ENCODE measurements at places on chromosomes 11 and 22.

DNA sequence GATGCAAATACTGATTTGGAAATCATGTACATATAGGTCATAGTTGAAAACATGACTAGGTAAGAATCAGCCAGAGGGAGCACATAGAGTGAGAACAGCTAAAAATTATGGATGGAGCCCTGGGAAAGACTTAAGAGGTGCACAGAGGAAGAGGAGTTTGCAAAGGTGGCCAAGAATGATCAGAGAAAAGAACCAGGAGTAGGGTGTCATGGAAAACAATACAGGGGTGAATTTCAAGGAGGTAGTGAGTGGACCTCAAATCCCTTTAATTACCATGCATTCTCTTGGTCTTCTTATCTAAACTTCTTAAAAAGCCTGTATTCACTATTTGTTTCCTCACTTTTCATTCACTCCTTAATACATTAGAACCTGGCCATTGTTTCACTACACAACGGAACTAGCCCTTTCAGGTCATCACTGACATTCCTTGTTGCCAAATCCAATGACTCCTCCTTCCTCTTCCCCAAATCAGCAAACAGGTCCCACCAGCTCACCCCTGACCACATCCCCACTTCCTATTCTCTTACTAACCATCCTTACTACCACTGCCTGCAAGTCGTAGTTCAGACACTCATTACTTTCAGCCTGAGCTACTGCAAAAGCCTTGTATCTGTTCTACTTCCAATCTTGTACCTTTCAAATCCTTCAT lies 22.6 kb downstream of the BUD13 start:
- no peak overlapping the region for H3K4me3 ChIP-seq
- H3K27me3 ChIP-seq, result no peaks in the 10 kb centered on the region
- no peaks in the 10 kb centered on the region for H3K36me3 ChIP-seq
- no peaks in the 10 kb centered on the region for H3K4me1 ChIP-seq

DNA sequence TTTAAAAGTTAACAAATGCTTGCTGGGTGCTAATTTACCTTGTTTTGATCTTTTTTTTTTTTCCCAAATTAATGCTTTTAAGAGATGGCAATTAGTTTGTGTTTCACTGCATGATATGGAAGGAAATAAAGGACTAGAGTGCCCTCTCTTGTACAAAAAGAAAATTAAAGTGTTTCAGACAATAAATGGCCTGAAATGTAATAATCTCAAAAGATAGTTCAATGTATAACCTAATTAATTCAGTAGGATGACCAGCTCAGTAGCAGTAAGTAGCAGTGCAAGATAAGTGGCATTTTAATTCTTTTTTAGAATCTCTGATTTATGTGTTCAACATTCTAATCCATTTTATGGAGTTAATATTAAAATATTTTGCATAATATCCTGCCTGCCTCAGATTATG lies 39.9 kb upstream of the MYO18B start:
- H3K27me3 ChIP-seq, result no peaks in the 10 kb centered on the region
- no peak overlapping the region for H3K27ac ChIP-seq
- no peak for DNase-seq
- no peak overlapping the region for H3K4me3 ChIP-seq
- no peaks in the 10 kb centered on the region for H3K36me3 ChIP-seq

GRCh38 chr11:113908098-113908497 lies 3.5 kb downstream of the HTR3B start:
- peaks cover 25% of the 10 kb centered on the region for H3K27me3 ChIP-seq
- no peak for DNase-seq
- no peaks in the 10 kb centered on the region for H3K36me3 ChIP-seq
- H3K4me3 ChIP-seq, result no peak overlapping the region

DNA sequence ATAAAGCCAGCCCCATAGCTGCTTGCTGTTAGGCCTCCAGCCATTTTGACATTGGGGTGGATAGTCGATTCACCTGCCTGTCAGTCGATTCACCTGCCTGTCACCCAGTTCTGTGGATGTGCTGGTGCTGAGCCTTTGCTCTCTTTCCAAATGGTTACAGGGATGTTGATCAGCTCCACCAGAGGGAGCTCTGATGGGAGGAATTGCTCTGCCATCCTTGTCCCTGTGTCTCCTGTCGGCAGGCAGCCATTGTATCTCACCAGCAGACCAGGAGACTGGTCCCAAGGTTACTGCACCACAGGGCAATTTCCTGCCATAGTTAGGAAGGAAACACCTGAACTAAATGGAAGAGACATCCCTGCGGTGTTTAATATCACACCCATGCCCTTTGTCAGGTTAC lies 6.1 kb downstream of the MPEG1 start:
- H3K4me3 ChIP-seq, result no peak overlapping the region
- H3K36me3 ChIP-seq, result peaks cover 31% of the 10 kb centered on the region
- peak overlapping the region; percentile 58 for H3K27ac ChIP-seq
- DNase-seq, result peak; percentile 50
- peaks cover 6% of the 10 kb centered on the region for H3K4me1 ChIP-seq

DNA sequence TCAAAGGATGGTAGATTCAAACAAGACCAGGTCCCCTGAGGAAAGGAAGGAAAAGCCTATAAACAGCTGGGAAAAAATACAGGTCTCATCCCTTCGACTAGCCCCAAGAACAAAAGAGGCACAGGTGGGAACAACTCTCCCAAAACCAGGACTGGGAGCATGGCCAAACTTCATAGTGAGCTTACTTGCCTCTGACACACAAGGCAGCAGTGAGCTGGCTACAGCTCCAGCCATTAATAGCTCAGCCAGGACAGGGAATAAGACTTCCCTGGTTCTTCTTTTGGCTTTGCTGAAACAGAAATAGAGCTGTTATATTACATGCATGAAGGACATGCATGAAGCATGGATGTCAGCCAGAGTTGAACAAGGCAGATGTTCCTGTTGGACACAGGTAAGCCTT lies at the start of gene OR10A2:
Gene OR10A2, plus strand, starts transcription at position 97 of the 400 bp plus-strand sequence. CDS start 6,698 bp downstream, outside the sequence.
- no peaks in the 10 kb centered on the region for H3K4me1 ChIP-seq
- DNase-seq, result no peak
- no peak within 1 kb of the TSS for H3K27ac ChIP-seq
- H3K27me3 ChIP-seq, result no peaks in the 10 kb centered on the region

DNA sequence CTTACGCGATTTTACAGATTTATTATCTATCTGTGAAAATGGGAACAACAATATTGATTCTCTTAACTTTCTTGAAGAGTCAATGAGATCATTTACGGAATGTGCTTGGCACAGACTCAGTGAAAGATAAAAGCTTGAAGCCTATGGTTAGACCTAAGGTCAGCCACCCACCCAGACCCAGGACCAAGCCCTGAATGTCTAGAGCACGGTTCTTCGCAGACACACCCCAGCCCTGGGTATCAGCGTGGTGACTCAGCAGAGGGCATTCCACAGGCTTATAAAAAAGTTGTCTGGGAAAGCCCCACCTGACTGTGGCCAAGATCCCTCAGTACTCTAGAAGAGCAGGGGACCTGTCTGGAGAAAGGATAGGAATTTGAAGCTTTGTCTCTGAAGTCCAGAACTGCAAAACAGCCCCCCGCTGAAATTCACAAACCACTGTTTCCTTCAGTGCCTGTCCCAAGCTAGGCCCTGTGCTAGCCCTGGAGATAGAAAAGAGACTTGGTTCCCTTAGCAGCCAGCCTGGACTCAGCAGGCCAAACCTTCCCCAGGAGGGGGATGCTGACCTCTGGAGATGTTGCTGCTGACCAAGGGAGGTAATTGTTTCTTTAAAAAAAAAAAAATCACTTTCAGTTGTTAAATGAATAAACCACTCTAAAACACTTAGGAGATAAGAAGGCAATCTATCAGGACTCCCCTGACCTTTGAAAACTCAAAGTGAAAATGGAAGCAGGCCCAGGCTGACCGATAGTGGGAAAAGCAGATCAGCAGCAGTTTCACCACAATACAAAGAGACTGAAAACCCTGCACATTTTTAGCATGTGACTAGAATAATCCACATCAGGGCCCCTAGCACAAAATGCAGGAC lies 114.0 kb downstream of the ABTB2 start:
- peak; percentile 81 for DNase-seq
- H3K27ac ChIP-seq, result peak overlapping the region; percentile 36
- peaks cover 38% of the 10 kb centered on the region for H3K4me1 ChIP-seq
- H3K27me3 ChIP-seq, result no peaks in the 10 kb centered on the region

DNA sequence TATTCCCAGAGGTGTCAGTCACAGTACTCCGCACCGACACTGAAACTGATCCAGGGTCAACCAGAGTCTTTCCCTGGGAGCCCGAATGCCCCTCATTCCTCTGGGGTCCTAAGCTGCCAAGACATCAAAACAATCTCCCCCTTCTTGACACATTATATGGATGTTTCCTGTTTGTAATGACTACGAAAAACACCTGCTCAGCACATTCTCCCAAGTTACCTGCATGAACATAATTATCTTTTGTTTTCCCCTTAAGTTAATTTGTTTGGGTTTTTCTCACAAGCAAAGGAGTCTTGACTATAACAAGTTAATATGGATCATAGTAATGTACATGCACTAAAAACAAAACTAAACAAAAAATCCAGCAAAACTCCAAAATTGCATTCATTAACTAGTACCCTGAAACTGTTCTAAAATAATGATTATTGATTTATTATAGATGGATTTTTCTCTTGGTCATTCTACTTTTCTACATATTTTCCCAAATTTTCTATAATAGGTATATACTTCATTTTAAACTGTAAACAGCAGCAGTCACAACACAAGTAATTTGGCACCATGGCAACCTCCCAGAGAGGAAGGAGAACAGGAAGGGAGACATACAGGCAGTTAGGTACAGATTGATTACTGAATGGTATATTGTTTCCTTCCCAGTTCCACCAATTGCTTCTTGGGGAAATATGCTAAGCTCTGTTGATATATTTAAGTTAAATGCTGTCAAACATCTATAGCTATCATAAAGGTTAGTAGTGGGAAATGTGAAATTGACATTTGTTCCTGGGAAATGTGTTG lies 631.5 kb downstream of the METTL15 start:
- peaks cover 8% of the 10 kb centered on the region for H3K36me3 ChIP-seq
- no peak for DNase-seq
- H3K27me3 ChIP-seq, result no peaks in the 10 kb centered on the region

DNA sequence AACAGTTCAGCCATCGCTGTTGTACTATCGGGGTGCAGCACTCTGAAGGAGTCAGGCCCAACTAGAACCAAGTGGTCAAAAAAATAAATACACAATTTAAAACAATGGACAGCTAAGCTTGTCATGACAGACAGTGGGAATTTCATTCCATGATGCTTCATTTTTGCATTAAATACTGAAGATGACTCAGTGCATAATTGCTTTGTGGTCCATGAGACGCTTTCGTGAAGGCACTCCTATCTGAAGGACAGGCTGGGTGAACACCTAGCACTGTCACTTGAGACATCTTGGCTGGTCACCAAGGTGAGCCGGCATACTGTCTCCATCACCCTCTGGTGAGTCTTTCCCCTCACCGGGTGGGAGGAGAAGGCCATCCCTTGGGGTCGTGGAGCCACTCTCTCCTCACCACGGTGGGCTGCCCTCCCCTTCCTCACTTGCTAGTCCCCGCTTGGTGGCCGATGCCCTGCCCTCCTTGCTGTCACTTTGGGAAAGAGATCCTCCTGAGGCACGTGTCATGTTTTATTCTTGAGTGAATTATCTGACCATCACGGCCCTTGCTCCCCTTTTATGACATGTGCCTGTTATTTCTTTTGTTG lies 4.9 kb upstream of the TESMIN start:
- H3K4me3 ChIP-seq, result no peak overlapping the region
- H3K4me1 ChIP-seq, result no peaks in the 10 kb centered on the region
- H3K27me3 ChIP-seq, result no peaks in the 10 kb centered on the region
- DNase-seq, result no peak

GRCh38 chr11:66891851-66892660 lies 35.2 kb downstream of the LRFN4 start:
- peak; percentile 80 for DNase-seq
- no peaks in the 10 kb centered on the region for H3K36me3 ChIP-seq
- no peak overlapping the region for H3K4me3 ChIP-seq
- H3K27me3 ChIP-seq, result no peaks in the 10 kb centered on the region
- peaks cover 18% of the 10 kb centered on the region for H3K4me1 ChIP-seq

DNA sequence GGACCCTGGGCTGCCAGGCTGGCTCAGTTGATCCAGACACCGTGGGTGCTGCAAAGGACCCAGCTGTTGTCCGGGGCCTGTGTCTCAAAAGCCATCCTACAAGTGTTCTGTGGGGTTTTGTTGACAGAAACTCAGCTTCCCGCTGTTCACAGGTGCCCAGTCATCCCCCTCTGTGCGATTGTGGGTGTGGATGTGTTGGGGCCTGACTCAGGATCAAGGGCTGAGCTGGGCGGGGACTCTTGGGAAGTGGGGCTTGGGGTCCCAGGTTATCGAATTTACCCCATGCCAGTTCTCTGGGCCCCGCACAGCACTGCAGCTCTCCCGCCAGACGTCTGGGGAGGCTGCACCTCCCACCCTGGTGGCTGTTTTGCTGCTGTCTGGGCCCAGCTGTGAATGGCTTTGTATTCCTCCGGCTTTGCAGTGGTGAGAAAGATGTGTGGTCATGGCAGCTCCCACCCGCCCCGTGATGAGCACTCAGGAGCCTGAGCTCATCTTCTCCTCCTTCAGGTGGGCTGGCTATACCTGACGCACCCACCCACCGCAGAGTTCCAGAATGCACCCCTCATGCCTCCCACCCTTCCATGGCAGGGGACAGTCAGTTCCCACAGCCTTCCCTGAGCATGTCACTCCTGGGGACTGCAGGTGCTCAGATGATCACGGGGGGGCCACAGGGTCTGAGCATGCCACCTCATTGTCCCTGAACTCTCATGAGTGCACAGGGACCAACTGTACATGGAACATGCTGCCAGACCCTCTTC lies 3.6 kb upstream of the AP2A2 start:
- H3K36me3 ChIP-seq, result peaks cover 13% of the 10 kb centered on the region
- H3K27ac ChIP-seq, result no peak overlapping the region
- no peaks in the 10 kb centered on the region for H3K27me3 ChIP-seq
- no peaks in the 10 kb centered on the region for H3K4me1 ChIP-seq
- no peak for DNase-seq
- no peak overlapping the region for H3K4me3 ChIP-seq

DNA sequence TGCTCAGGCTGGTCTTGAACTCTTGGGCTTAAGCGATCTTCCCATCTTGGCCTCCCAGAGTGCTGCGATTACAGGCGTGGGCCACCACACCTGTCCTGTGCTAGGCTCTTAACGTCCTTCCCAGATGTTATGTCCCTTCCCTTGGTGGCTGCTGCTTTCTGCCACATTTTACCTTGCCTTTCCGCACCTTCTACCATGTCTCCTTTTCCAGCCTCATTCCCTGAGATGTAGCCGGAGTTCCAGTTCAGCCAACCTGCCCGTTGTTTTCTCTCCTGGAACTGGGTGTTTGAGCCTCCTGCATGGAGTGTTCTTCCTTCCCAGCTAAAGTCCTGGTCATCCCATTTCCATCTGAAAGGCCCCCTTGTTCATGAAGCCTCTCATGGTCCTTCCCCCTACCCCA lies 95.3 kb downstream of the PTPRJ start:
- H3K27me3 ChIP-seq, result no peaks in the 10 kb centered on the region
- H3K4me1 ChIP-seq, result no peaks in the 10 kb centered on the region
- DNase-seq, result no peak

GRCh38 chr22:45454275-45454674 lies 40.8 kb downstream of the RIBC2 start:
- H3K4me1 ChIP-seq, result no peaks in the 10 kb centered on the region
- H3K36me3 ChIP-seq, result no peaks in the 10 kb centered on the region
- peaks cover 81% of the 10 kb centered on the region for H3K27me3 ChIP-seq
- H3K4me3 ChIP-seq, result no peak overlapping the region

- no peaks in the 10 kb centered on the region for H3K4me1 ChIP-seq
- H3K36me3 ChIP-seq, result no peaks in the 10 kb centered on the region
- H3K27ac ChIP-seq, result no peak overlapping the region
- no peaks in the 10 kb centered on the region for H3K27me3 ChIP-seq
- no peak for DNase-seq
These were observed 1025.8 kb downstream of the FAM181B start for GRCh38 chr11:81707881-81708280.
